Epithelial cell of alveolus of lung (primary cell): ENCODE measurements at places on chromosomes 12 and 14. TPM values are rescaled to one million over a fixed set of nuclear protein-coding genes. Genes with fewer than 3 reads are reported as not detected.

FAM90A1 gene
- total RNA-seq, result 0.13 and 0.80 TPM in 2 replicates

CCDC38 gene
- total RNA-seq, result not detected in 2 replicates

LUM gene
- 299 and 746 TPM in 2 replicates for total RNA-seq

BMP4 gene
- total RNA-seq, result 14.6 and 117 TPM in 2 replicates

AKAP5 gene
- 0.08 and 0.26 TPM in 2 replicates for total RNA-seq

SERPINA9 gene
- total RNA-seq, result not detected in 2 replicates

LALBA gene
- not detected in 2 replicates for total RNA-seq

INHBC gene
- total RNA-seq, result not detected in 2 replicates

MYF5 gene
- not detected in 2 replicates for total RNA-seq
